Neuronal stem cell (in vitro differentiated cells): ENCODE measurements at places on chromosomes 7 and 10.

DNA sequence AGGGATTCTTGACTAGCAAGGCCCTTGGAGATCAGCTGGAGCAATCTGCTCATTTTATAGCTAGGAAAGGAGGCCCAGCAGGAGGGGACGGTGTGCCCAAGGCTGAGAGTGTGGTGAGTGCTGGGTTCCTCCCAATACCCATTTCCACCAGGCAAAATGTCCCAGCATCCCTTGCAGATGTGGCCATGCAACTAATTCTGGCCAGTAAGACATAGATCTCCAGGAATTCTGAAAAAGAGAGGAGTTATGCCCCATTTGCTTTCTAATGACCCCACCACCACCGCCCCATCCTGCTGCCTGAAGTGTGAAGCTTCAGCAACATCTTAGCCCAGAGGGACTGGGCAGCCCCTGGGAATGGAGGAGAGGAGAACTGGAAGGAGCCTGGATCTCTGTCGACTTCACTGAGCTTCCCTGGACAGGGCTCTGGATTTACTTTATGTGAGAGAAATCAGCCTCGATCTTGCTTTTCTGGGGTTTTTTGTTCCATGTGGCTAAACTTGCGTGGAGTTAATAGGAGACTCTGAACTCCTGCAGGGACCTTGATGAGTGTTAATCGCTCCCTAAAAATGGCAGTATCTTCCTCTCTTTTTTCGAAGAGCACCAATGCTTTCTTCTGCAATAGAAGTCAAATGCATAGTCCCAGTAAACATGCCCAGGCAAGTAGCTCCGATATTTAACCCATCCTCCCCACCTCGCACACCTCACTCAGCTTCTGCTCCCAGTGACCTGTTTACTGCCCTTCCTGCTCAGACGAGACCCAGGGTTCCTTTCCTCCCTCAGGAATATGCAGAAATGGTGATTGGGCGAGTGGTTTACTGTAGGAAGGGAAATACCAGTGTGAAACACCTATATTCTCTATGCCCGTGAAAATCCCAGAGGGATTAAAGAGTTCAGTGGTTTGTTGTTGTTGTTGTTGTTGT lies 127.5 kb upstream of the GPR26 start:
- no peak for DNase-seq

DNA sequence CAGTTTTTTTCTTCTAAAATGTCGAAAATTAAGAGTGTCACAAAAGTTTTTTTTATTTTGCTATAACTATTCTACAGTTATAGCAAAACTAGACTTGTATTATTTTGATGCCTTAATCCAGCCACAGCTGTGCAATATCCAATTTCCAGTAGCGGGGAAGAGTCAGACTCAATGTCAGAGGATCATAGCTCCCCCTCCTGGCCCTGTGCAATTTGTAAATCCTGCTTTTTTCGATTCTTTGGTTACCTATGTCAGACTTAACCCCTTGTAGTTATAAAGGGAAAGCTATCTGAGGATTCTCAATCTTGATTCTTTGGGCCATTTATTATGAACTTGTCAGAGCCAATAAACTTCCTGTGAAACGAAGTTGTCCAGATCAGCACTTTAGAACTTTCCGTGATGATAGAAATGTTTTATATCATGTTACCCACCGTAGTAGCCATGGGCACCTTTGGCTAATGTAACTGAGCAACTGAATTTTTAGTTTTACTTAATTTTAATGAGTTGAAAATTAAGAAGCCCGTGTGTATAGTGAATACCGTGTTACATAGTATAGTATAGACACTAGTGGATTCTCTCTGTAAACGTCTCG lies 87.7 kb upstream of the PRKCQ start:
- DNase-seq, result peak; percentile 12

DNA sequence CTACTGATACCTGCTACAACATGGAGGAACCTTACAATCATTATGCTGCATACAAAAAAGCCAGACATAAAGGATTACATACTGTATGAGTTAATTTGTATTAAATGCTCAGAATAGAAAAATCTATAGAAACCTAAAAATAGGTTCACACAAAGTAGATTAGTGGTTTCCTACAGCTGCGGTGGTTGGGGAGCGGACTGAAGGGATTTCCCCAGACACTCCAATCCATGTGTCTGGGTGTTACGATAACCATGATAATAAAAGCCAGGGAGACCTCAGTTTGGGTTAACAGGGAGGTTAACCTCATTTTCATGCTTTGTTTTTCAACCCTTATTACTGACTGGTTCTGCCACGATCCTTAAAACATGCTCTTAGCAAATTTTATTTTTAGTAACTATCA lies 355.9 kb downstream of the KCNMA1 start:
- DNase-seq, result no peak

DNA sequence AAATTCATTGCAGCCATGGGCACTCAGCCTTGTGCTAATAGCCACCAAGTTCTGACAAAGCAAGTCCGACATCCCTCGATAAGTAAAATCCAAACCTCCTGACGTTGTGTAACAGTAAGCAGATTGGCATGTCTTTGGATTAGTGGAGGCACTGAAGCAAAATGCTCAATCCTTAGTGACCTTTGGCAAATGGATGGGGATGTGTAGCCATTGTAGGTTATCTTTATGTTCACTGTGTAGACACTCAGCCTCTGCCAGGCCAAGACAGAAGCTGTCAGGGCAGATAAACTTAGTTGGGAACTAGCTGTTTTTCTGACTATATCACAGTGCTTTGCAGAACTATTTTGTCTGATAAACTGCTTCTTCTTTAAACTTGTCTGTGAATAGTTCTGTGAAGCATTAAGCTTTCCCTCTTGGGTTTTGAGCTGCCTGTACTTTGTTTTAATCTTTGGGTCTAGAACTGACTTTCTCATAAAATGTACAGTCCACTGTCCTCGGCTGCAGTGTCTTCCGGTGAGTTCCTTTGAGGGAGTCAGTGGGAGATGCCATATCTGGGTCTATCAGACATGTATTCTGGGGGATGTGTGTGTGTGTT lies 220.8 kb downstream of the LRMDA start:
- no peak for DNase-seq

GRCh38 chr7:144869082-144869481 lies 33.2 kb upstream of the TPK1 start:
- DNase-seq, result no peak

DNA sequence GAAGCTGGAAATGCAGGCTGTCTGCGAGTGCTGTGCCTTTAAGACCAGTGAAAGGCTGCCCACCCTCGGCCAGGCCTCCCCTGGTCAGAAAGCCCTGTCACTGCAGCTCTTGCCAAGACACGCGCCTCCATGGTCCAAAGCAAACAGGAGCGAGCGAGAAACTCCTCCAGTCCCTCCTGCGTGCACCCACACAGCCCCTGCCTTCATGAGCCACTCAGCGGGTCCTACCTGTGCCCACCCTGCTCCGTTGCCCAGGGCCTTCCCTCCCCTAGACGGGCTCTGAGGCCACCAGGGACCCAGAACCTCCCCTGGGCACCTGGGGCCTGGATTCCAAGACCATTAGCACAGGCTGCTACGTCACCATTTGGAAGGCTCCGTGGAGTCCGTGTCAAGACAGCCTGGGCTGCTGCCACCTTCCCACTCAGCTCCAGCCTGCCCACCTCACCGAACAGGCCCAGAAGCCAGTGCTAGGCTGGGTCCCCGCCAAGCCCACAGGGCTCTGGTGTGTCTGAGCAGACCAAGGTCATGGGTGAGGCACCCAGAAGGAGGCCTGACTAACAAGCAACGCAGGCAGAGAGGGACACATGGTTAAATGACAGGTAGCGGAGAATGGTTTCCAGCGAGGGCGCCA lies 144.5 kb downstream of the NEURL1 start:
- no peak for DNase-seq

GRCh38 chr10:78783753-78784152 lies 285.0 kb upstream of the ZMIZ1 start:
- no peak for DNase-seq

DNA sequence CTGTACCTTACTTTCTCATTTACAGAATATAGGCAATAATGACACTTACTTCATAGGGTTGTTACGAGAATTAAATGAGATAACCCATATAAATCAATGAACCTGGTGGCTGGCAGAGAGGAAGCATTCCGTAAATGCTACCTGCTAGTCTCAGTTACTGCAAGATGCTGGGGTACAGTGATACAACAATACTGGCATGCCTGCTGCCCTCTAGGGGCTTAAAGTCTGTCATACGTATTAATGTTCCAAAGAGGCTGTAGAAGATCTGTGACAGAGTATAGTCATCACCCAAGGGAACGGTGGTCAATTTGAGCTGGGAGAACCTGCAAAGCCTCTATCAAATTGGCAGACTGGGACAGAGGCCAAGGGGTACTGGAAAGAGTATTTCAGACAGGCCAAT lies 421.5 kb downstream of the GPAM start:
- no peak for DNase-seq

- no peak for DNase-seq
These were observed 70.4 kb downstream of the INPP5A start for GRCh38 chr10:132607961-132608495.

DNA sequence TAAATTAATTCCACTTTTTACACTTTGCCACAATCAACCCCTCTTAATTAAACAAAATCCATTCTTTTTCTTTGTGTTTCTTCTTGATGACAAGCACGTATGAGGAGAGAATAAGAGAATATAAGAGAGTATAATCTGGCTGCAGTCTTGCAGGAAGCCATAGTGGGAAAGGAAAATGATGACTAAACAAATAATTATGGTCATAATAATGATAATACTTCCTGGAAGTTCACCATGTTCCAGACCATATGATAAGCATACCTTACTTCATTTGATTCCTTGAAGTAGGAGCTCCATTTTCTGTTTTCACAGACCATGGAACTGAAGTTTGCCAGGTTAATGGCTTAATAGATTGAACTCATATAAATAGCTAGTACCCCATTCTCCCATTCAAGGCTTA lies 237.8 kb downstream of the SEMA3D start:
- no peak for DNase-seq

DNA sequence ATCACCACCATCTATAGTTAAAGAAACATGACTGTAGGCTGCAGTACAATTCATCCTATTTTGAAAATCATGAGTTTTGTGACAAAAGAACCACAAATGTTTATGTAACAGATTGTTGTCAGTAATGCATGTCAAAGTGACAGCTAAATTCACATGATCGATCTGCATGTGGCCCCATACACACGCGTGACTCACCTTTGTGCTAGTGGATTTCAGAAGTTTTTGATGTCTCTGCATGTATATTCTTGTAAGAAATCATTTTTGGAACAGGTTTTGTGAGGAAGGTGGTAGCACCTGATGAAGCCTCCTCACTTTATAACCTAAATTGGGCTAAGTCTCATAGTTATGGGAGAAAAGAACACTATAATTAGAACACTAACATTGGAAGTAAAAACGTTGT lies 17.1 kb downstream of the RNF32 start:
- no peak for DNase-seq

- peak; percentile 39 for DNase-seq
These were observed at the start of gene RNLS for GRCh38 chr10:88582806-88583583. RNLS (minus strand) TSS chr10:88583318.

GRCh38 chr7:25361863-25362262 lies 133.6 kb upstream of the NPVF start:
- DNase-seq, result no peak

DNA sequence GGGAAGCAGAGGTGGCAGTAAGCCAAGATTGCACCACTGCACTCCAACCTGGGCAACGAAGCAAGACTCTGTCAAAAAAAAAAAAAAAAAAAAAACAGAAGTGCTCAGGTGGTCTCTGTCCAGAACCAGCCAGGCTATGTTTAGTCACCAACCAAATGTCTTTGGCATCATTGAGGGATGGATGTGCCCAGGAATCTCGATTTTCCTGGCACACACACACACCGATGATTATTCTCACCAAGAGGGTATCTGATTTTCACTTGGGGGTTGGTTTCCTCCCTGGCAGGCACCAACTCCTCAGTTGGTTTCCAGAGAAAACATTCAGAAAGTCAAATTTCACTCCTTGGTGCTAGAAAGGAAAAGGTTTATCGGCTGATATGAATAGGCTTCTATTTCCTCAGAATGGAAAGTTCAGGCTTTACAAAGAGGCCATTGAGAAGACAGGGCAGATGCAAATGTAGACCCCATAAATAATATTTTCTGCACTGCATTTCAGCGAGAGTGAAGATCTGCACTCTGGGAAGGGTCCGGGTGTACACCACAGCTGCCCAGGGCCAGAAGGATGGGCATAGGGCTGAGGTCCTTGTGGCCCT lies 154.8 kb downstream of the TNS3 start:
- DNase-seq, result no peak

DNA sequence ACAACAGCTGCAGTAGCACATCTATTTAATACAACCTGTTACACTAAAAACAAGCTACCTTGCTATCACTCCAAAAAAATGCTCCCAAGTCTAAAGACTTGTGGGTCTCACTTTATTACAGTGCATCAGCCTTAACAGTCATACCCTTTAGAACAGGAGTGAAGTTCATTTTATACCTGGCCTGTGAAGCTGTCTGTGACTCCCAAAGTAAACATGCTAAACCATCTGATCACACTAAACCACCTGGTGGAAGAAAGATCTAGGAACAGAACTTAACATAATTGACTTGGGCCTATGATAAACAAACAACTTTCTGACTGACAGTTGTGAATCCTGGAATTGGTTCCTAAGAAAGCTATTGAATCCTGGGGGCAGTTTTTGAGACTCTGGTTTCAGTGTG lies 80.9 kb upstream of the ATP6V0A4 start:
- DNase-seq, result no peak

GRCh38 chr10:131021246-131021895 lies 290.1 kb downstream of the TCERG1L start:
- no peak for DNase-seq

GRCh38 chr10:35040760-35041501 lies 49.2 kb downstream of the CUL2 start:
- DNase-seq, result peak; percentile 24

DNA sequence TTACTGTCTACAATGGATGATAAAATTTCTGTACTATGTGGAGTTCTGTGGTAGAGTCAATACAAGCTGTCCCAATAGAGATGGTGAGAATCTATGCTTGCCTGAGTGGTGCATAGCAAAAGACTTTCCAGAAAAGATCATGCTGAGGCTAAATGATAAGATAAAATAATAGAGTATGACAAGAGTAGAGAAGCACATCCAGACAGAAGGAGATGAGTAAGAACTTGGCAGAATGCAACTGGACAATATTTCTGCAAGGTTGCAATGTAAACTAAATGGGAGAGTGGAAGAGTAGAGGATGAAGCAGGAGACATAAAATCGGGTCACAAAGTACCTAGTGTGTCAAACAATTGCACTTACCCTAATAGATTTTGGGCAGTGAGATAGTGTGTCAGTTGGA lies 347.6 kb downstream of the MDFIC start:
- DNase-seq, result no peak

DNA sequence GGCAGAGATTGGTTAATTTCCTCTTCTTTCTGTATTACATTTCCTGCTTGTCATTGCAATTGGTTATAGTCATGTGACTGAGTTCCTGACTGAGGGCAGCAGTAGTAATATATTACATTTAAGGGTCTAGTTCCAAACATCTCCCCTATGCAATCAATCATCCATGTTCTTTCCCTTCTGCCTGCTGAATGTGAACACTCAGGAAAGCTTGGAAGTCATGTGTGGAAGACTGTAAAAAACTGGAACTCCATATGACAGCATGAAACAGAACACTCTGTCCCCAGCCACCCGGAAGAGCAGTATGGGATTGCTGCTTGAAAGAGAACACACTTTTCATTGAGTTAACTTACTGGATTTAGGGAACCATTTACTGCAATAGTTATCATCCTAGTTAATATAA lies 459.7 kb upstream of the SEMA3A start:
- DNase-seq, result no peak

GRCh38 chr10:58030208-58030607 lies 237.5 kb downstream of the IPMK start:
- DNase-seq, result no peak

GRCh38 chr7:107939573-107940489 lies 48.8 kb downstream of the DLD start:
- DNase-seq, result no peak
